Suppressor macrophage treated with lipopolysaccharide for 4 hours (primary cell): ENCODE measurements at places on chromosomes 3 and 15.
A peak's percentile ranks its signal among the peaks of the same experiment; 100 is the strongest.

- peak; percentile 59 for DNase-seq
Measured at GRCh38 chr3:155581579-155581978, 163.3 kb downstream of the PLCH1 start.

- no peak for DNase-seq
Measured at GRCh38 chr3:7713724-7714123, 787.9 kb upstream of the LMCD1 start.

DNA sequence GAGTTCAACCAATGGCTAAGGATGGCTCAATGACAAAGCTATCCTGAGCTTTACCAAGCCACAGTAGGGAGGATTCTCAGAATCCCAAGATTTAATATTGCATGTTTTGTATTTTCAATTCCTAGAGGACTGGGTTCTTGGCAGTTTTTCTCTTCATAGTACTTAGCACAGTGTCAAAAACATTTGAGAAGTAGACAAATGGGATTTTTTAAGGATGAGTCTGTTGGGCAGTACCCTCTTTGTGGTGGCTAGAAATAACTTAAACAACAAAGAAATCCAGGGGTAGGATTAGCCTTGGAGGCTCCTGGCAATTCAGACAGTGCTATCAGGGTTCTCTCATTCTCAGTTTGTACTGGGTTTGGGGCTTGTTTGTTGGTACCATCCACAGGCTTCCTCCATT, 212.8 kb upstream of the RORA start:
- no peak for DNase-seq

DNA sequence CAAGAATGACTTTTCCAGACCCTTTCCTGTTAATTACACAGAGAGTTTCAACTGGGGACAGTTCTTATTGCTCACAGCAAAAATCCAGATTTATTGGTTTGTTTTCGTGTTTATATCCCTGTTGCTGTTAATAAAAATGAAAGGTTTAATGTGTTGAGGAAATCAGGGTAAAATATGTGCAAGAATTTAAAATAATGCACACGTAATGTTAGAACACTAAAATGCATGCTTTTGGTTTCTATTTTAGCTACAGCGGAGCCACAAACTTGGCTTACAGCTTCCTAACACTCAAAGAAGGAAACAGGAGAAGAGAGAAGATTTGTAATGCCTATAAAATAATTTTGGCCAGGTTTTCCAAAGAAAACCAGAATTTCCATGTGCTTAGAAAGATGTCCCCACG, 62.7 kb downstream of the CASR start:
- peak; percentile 82 for DNase-seq

DNA sequence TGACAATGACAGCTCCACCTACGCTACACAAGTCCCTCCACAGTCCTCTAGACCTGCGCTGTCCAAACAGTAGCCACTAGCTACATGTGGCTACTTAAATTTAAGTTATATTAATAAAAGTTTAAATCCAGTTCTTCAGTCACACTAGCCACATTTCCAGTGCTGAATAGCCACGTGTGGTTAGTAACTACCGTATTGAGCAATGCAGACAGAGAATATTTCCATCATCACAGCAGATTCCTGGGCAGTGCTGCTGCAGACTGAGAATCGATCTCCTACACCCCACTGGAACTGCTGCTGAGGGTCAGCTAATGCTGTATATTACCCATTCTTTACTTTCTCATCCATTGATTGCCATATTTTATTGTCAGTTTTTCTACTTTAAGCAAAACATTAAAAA, 40.9 kb downstream of the HDC start:
- DNase-seq = no peak

- no peak for DNase-seq
Measured at GRCh38 chr15:31241888-31242522, 84.6 kb upstream of the KLF13 start.

GRCh38 chr15:73724212-73724611, 28.9 kb downstream of the INSYN1 start:
- DNase-seq = no peak

GRCh38 chr3:63467392-63467791, 185.1 kb upstream of the SNTN start:
- DNase-seq = no peak

- DNase-seq = no peak
Measured at GRCh38 chr3:170689296-170689829, 103.5 kb upstream of the SLC7A14 start.

GRCh38 chr3:23192816-23193215, 10.3 kb upstream of the UBE2E2 start:
- no peak for DNase-seq

DNA sequence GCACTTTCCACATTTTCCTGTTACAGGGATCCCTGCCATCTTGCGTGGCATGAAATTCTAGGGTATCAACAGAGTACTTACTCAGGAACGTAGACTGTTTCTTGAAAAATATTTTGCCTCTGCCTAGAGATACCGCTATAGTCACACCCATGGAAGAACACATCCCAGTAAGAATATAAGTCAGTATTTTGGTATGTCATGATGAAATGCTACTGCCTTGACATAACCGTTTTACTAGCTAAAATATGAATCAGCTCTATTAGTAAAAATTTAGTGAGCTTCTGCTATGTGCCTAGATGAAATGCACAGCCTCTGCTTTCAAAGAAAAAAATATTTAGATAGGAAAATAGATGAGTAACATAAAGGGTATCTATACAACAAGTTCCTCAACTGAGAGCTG, 276.4 kb downstream of the TBC1D5 start:
- DNase-seq = no peak

DNA sequence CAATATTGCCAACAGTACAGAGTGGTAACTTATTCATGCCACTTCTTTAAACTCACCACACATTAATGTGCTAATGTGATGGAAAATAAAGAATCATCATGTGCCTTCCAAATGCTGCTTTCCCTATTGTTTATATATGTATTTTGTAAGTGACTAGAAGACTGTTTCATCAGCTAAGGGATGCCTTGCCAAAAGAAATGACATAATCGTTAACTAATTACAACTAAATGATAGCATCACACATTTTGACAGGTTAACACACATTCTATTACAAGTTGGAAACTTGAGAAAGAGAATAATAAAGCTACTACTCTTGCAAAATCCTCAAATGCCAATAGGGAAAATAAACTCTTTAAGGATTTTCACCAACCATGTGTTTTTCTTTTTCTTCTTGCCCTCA, 329.9 kb upstream of the AGTR1 start:
- no peak for DNase-seq

DNA sequence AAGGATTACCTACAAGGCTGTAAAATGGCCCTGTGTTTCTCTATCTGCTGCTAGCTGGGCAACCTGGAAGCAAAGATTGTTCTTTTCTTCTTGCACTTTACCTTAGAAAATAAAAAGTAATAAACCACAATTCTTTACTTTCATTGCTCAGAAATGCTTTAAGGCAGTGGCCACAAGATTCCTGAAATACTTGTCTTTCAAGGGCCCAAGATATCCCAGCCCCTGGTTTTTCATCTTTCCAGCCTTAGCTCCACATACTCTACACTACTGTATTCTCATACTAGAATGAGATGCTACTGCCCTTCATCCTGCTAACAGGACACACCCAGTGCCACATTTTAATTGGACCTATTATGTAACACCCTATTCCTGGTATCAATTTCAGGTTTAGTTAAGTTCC, 78.9 kb downstream of the GTF2E1 start:
- DNase-seq = no peak

GRCh38 chr3:172120912-172121311, 81.5 kb downstream of the FNDC3B start:
- no peak for DNase-seq
